ENCODE measurements at places on chromosomes 6 and 20. TPM values are rescaled to one million over a fixed set of nuclear protein-coding genes. Genes with fewer than 3 reads are reported as not detected.

CLIC5 gene
- total RNA-seq: not detected

SOX18 gene
- total RNA-seq: 1.9 TPM

SRMS gene
- total RNA-seq: 0.14 TPM

ZSCAN12 gene
- total RNA-seq: 1.5 TPM

GMEB2 gene
- total RNA-seq: 10.5 TPM

EYA2 gene
- 2.6 TPM for total RNA-seq

SIGLEC1 gene
- total RNA-seq: 0.02 TPM

LAMP5 gene
- total RNA-seq: not detected

NMBR gene
- total RNA-seq: not detected

SNAP25 gene
- total RNA-seq: 15.3 TPM

SLC29A1 gene
- total RNA-seq: 49.9 TPM

BTBD9 gene
- 2.0 TPM for total RNA-seq

TAP1 gene
- total RNA-seq: 33.3 TPM

PGC gene
- total RNA-seq: 0.14 TPM

MLN gene
- total RNA-seq: not detected

HAO1 gene
- total RNA-seq: not detected

PPP1R3G gene
- 2.0 TPM for total RNA-seq

DYNLT2 gene
- 0.59 TPM for total RNA-seq

CENPW gene
- total RNA-seq: 37.7 TPM

MRS2 gene
- total RNA-seq: 21.9 TPM

ESR1 gene
- not detected for total RNA-seq

ID4 gene
- 0.80 TPM for total RNA-seq

SYTL3 gene
- total RNA-seq: 1.7 TPM

HEY2 gene
- total RNA-seq: not detected

TMEM151B gene
- total RNA-seq: 0.06 TPM

EGFL8 gene
- total RNA-seq: 1.2 TPM

PBOV1 gene
- total RNA-seq: not detected

NPEPL1 gene
- 33.1 TPM for total RNA-seq

OR2B6 gene
- not detected for total RNA-seq

RAMACL gene
- 0.09 TPM for total RNA-seq
